ENCODE measurements at places on chromosomes 7 and 10.

- no peak for DNase-seq
Measured at GRCh38 chr7:97342512-97342911, 225.0 kb downstream of the SDHAF3 start.

DNA sequence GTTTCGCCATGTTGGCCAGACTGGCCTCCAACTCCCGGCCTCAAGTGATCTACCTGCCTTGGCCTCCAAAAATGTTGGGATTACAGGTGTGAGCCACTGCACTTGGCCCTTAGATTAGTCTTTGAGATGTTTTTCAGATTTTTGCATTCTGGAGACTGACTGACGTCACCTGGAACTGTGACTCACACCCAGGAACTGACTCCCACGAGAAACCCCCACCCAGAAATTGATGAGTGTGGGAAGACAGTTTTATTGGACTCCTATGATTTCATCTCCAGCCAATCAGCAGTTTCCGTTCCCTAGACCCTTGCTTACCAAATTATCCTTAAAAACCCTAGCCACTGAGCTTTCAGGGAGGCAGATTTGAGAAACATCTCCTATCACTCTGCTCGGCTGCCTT lies 867.3 kb downstream of the TYW1 start:
- no peak for DNase-seq

DNA sequence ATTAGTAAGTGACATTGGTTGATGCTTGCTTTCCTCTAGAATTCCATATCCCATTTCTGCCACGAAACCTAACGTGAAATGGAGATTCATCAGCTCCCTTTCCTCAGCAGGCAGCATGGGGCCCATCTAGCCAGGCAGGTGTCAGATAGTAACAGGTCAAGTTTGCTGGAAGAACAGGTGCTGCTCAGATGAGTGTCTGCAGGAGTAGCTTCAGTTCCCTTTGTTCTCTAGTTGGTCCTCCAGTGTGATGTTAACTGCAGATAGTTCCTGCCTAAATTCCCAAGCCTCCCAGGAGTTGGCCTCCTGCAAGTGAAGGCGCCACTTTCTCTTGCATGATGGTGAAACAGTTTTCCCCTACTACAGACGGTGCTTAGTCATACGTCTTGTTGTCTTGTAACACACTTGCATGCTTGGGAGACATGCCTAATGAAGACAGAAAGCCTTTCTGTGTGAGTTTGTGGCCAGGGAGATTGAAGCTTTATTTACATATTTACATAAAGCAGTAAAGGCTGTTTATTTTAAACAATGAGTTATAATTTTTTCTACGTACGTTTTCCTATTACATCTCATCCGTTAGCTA lies 175.4 kb downstream of the CHN2 start:
- no peak for DNase-seq

- peak; percentile 12 for DNase-seq
Measured at GRCh38 chr7:74655324-74655723, 2.2 kb upstream of the GTF2I start.

DNA sequence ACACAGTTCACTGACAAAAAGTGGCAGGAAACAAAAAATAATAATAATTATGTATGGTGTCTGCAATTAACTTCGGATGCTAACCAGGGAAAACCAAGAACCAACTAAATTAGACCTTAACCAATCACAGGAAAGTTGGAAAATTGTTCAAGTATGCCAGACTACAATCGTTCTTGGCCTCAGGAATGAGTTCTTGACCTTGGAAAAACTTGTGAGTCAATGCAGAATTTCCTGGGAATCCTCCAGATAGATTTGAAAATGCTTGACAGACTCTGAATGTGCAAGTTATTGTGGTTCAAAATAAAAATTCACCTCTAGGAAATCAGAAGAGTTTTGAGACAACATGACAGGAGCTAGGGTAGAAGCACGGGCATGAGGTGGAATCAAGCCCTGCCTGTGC lies 171.5 kb downstream of the C7orf25 start:
- DNase-seq: no peak

- DNase-seq: no peak
Measured at GRCh38 chr7:107996072-107996882, 6.7 kb downstream of the LAMB1 start.

DNA sequence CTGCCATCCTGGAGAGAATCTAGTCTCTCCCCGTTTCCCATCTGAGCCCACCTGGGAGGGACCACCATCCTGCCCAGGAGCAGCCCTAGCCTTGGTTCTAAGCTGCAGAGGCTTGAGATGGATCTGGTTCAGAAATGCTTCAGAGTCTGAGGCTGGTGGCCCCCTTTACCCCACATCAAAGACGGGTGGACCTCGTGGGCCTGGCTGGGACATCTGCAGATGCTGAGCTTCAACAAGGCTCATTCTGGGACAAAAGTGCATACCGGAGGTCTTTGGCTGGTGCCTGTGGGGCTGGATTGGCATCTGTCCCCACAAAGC lies 4.9 kb upstream of the IRF5 start:
- no peak for DNase-seq

GRCh38 chr7:81684514-81685269 lies 85.2 kb downstream of the HGF start:
- peak; percentile 53 for DNase-seq

DNA sequence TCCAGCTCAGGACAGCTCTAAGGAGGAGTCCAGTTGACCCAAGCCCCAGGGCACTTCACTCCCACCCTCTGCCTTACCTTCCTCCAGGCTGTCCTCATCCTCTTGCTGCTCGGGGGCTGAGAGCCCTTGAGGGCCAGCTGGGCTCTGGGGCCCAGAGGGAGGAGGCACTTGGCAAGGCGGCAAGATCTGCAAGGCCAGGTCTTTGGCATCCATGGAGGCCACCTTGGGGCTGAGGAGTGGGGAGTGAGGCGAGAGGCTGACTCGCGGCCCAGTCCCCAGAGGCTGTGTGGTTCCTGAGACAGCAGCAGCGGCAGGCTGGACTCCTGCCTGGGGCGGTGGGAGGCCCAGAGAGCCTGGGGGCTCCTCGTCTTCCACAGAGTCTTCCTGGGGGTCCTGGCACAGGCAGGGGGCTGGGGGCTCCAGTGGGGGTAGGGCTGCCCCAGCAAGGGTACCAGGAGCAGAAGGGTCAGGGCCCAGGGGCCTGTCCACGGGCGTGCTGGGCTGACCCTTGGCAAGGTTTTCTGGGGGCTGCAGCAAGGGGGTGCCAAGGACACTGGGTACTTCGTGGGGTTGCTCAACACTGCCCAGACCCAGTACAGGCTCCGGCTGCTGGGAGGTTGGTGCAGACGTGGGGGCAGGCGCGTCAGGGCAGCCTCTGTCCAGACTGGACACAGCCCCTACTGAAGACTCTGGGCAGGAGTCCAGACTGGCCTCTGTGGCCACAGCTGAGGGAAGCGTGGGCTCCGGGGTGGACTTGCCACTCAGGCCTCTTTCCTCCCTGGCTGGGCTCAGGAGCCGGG lies 6.5 kb downstream of the NACAD start:
- DNase-seq: no peak

- DNase-seq: no peak
Measured at GRCh38 chr10:82505009-82505408, 630.0 kb downstream of the NRG3 start.

DNA sequence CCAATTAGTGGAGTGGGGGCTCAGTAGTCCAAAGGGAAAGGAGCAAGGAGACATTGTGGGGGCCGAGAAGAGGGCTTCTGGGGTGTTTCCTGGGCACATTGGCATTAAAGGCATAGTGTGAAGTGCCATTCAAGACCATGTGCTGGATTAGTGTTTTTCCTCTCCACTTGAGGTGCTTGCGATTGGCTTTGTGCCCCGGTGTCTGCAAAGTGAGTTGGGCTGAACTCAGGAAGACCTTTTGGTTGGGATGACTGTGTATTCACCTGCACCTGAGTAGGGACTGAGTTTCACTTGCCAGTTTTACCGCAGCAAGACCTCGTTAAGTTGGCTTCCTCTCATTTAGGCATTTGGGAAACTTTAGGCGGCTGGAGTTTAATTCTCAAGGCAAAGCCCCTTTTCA lies 73.0 kb downstream of the TCF7L2 start:
- DNase-seq: no peak

GRCh38 chr10:79131836-79132631 lies 63.3 kb downstream of the ZMIZ1 start:
- no peak for DNase-seq

DNA sequence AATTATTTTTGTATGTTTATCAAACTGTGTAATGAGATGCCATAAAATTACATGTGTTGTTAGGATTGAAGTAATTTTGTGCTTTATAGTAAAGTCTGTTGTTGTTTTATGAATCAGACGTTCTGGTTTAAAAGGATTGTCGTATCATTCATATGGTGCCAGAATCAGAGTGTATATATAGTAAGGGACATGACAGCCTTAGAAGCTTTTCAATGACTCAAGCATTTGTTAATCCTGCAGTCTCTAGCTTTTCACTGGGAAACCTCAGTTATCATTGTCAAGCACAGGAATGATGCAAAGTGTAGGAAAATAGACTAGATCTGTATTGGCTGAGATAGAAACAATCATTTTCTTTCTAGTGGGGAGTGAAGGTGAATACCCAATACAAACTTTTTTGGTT lies 57.5 kb downstream of the TRRAP start:
- no peak for DNase-seq

DNA sequence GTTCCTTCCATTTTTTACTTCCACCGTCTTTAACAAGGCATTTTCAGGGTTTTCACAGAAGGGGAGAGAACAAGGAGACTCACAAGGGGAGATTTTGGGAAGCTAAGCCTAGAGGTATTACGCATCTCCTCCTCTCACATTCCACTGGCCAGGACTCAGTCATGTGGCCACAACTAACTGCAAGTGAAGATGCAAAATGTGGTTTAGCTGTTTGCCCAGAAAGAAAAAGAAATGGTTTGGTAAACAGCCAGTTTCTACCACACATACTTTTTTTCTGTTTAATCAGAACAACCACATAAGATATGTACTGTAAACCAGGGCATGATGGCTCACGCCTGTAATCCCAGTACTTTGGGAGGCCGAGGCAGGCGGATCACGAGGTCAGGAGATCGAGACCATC lies 21.4 kb upstream of the HELLS start:
- DNase-seq: no peak

GRCh38 chr7:148807436-148807835 lies 76.7 kb downstream of the EZH2 start:
- DNase-seq: no peak

DNA sequence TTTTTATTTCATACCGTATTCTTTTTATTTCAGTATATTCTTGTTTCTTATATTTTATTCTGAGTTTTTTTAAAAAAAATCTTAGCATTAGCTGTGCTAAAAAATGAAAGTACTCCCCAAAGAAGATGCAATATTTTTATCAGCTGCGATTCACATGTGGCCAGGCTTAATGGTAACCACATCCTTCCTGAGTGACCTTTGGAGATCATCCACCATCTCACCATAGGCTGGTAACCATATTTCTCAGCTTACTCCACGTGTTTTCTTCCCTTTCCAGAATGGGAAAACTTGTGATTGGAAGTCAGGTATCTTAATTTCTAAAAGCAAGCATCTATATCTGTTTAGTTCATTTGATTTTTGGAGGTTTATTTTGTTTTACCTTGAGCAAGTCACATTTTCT lies 18.8 kb upstream of the LIPM start:
- DNase-seq: no peak

DNA sequence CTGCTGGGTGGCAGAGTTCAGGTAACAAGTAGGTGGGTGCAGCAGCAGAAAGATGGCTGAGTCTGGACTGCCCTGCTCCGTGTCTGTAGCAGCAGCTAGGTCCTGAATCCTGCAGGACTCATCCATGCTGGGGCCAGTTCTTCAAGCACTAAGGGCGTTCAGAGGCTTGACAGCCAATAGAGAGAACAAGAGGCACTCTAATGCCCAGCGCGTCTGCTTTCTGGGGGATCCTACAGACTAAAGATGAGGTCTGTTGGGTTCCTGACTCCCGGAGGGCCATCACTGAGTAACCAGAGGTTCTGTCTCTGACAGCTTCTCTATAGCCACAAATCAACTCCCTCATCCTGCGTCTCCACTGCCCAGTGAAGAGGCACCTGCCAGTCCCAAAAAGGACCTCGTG lies 125.5 kb downstream of the PTPN20 start:
- no peak for DNase-seq

DNA sequence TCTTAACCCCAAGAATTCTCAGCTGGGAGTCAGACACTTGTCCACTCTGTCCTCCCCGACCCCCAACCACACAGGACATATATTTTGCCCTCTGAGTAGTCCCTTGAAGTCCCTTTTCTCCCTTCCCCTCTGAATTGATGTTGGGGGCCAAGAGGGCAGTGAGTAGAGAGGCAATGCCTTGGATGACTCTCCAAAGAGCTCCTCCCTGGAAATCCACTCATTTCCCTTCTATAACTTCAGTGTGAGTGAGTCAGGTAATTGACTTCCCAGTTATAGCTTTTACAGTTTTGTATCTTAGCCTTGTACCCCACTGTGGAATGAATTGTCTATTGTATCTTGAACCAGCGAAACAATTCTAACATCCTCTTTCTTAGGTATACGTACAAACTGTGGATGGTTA lies 9.2 kb upstream of the ODAD2 start:
- DNase-seq: no peak

DNA sequence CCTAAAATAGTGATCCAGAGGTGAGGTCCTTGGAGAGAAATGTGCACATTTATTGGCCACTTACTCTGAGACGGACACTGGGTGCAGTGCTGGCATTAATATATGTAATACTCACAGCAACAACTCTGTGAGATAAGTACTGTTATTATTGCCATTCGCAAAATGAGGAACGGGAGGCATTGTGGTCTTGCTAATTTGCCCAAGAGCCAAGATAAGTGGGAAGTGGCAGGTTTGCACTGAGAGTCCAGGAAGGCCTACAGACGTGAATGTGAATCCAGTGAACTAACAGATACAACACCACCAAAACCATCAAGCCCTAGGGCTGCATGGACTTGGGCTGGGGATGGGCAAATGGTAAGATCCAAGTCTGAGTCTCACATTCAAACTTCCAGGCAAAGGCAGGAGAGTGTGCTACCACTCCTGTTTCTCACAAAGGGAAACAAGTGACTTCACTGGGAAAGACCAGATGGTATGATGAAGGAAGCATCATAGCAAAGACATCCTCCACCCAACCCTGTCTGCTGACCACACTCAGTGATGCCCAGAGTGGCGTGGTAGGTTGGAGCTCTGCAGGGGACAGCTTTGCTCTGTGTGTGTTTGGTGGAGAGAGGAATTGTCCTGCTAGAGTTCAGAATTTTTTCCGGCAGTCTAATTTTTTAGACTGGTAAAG lies 19.2 kb downstream of the TMEM273 start:
- DNase-seq: no peak
